ENCODE measurements at places on chromosomes 7 and 10.

DNA sequence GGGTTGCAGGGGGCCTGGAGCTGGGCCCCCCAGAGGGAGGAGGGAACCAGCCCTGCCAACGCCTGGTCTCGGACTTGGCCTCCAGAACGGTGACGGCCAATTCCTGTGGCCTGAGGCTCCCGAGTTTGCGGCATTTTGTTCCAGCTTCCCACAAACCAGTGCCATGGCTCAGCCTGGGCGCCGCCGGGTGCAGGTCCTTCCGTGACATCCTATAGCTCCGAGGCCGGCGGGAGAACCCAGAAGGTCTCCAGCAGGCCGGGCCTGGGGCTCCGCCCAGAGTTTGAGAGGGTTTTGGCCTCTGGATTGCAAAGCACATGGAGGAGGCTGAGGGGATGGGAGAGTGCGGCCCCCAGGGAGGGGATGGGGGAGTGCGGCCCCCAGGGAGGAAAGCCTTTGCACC is 92.6 kb downstream of the UNCX start:
- DNase-seq = no peak

DNA sequence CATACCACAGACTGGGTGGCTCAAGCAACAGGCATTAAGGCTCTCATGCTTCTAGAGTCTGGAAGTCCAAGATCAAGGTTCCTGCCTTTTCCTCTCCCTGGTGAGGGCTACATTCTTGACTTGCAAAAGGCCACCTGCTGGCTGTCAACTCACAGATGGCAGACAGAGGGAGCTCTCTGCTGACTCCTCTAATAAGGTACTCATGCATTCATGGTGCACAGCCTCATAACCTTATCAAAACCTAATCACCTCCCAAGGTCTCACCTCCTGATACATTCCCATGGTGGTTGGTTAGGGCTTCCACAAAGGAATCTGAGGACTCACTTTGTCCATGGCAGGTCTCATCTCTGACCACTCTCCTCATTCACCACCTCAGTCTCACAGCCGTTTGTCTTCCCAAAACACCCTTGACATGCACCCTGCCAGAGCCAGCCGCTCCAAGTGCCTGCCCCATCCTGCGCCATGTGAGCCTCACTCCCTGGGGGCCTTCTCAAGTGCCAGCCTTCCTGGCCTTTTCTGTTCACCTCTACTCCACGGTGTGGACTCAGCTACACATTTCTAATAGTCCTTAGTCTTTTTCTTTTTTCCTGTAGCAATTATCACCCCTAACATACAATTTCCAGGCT is 400.3 kb upstream of the ADARB2 start:
- peak; percentile 2 for DNase-seq

- no peak for DNase-seq
These were observed 237.8 kb downstream of the KIAA1217 start for GRCh38 chr10:24446739-24447138.

- DNase-seq = no peak
These were observed 9.9 kb upstream of the ACSL5 start for GRCh38 chr10:112363696-112364688.

- DNase-seq = no peak
These were observed 169.3 kb upstream of the AKR1E2 start for GRCh38 chr10:4656576-4657194.

- DNase-seq = no peak
These were observed 31.2 kb downstream of the ST7 start for GRCh38 chr7:116984511-116984910.

Measured in HL-60 (cell line).